Nephron progenitor cell (in vitro differentiated cells): ENCODE measurements at places on chromosomes 1 and 21.

DNA sequence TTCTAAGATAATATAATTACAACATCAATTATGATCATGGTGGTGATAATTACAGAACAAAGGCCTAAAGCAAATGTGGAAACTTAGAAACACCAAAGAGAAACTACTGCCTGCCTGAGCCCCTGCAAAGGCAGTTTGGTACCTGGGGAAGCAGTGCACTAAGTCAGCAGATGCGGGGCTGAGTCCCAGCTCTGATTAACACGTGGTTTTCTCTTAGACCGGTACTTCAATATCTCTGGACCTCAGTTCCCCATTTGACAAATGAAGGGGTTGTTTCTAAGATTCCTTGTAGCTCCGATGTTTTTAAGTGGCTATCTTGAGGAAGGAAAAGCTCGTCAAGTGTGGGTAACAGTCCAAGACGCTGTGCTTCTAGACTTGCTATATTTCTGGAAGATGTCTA lies 16.7 kb upstream of the PLEKHA6 start:
- no peak for DNase-seq

DNA sequence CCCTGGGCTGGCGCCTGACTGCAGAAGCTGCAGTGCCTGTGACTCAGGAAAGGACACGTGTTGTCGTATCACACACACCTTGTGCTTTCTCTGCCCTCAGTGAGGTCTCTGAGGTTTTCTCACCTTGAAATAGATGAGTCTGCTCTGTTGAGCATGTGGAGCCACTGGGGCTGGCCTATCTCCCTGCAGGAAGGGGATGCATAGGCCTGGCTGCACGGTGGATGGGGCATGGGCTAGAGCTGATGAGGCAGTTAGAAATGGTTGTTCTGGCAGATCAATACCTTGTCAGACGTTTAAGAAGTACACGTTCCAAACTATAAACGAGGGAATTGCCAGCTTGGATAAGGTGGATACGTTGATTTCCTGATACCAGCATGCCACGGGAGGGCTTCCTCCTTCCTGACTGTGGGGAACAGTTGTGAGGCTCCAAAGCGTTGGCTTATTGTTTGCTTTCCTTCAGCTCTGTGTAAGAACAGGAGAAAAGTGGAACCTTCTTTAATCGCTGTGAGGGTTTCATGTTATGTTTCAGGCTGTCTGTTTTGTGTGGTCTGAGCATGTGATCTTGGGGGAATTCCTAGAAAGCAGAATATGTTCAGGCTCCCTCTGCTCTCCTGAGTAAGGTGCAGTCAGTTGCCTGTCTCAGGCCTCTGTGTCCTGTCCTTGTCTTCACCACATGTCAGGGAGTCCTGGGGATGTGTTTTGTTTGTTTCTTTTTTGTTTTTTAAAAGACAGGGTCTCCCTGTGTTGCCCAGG lies 44.8 kb downstream of the PCNT start:
- DNase-seq, result no peak

DNA sequence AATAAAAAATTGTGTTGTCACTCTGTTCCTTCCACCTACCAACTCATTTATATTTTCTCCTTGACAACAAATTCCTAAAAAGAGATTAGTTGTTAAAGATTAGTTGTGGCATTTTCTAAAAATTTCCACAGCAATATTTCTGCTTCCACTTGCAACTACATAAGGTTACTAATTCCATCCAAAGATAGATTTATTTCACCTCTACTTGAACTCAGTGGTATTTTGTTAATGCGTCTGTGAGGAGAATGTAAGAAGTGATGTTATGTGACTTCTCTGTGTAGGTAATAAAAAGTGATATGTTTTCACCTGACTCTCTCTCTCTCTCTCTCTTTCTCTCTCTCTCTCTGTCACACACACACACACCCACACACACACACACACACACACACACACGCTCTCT lies 1104.8 kb downstream of the AMY1C start:
- DNase-seq, result no peak

DNA sequence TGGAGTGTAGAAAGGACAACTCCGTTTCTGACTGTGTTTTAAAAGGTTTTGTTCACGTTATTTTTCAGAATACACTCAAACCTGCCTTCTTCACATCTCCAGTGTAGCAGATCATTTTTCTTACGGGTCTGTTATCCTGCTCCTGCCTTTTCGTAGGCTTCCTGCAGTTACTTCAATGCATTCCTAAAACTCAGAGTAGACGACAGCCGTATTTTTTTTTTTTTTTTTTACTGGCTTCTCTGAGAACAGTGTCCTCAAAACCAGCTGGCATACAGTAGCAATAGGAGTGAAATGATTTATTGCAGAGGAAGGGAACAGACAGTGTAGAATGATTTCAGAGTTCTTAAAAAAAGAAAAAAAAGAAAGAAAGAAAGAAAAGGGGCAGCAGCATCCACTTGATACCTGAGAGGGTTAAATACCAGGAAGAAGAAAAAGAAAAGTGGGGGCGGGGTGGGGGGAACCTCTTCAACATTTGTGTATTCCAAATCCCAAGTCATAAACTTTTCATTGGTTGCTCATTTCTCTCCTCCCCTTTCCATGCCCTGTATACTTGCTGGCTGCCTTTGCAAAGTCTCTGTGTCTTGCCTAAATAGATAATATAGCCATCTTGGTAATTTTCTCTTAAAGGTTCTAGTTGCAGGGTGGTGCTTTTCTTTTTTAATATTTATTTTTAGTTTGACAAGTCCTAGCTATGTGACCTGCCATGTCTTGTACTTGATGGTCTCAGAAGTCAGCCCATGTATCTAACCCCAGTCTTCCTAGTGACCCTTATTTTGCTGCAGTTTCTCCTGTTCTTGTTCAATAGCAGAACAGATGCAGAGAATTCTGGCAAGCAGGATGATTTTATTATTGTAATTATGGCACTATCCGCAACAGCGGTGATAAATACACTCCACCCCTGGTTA lies 2.8 kb downstream of the TGFB2 start:
- DNase-seq, result no peak

- no peak for DNase-seq
Observed at GRCh38 chr1:235663628-235664027, 14.0 kb upstream of the GNG4 start.

GRCh38 chr1:55286856-55287602 lies 71.9 kb upstream of the USP24 start:
- no peak for DNase-seq

DNA sequence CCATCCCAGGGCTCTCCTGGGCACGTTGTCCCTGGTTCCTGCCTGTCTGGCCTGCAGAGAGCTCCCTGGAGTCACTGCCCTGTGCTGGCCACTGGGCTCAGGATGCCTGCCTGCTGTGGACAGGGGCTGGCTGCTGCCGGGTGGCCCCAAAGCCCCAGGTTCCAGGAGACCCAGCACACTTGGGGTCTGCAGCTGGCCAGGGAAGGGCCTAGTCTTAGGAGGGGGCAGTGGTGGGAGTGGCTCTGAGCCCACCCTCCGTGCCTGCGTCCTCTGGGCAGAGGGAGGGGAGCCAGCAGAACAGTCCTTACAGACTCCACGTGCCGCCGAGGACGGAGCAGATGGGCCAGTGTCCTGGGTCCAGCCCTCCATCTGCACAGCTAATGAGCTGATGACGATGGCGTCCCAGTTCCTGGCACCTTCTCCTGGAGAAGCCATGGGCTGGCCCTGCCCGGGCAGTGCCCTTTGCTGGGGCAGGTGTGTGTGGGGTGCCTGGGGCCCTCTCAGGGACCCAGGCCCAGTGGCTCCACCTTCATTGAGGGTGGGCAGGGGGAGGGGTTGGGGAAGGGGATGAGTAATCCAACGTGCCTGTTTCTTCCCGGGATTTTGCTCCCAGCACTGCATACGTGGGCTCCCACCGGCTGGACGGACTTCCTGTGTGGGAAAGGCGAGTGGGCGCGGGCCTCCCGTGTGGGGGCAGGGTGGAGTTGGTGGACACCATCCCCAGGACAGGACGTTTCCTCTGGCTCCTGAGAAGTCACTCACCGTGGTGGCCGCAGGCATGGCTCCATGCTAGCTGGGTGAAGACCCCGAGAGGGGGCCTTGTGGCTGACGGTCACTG lies 6.8 kb upstream of the PLCH2 start:
- no peak for DNase-seq

GRCh38 chr1:237748171-237748960 lies 142.4 kb downstream of the ZP4 start:
- no peak for DNase-seq

GRCh38 chr1:18668750-18669404 lies 38.2 kb downstream of the PAX7 start:
- no peak for DNase-seq

- DNase-seq, result no peak
Observed at GRCh38 chr1:205590457-205590768, 41.4 kb downstream of the ELK4 start.

DNA sequence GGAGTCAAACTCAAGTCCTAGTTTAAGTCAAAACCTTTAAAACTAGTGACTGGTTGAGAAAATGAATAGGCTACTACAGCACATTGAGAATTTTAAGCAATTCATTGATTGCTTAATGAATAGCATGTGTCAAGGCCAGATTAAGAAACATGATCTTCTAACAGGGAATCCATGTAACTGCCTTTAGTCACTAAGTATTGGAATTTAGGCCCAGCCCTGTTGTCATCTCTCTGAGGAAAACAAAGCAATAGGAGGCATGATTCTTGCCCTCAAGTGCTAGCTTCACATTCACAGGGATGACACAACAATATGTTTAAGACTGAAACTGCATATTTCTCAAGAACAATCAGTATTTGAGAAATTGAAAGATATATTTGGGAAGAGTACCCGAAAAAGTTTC lies 70.0 kb upstream of the PTGS2 start:
- DNase-seq, result no peak

GRCh38 chr1:237411621-237412020 lies 369.6 kb downstream of the RYR2 start:
- no peak for DNase-seq

DNA sequence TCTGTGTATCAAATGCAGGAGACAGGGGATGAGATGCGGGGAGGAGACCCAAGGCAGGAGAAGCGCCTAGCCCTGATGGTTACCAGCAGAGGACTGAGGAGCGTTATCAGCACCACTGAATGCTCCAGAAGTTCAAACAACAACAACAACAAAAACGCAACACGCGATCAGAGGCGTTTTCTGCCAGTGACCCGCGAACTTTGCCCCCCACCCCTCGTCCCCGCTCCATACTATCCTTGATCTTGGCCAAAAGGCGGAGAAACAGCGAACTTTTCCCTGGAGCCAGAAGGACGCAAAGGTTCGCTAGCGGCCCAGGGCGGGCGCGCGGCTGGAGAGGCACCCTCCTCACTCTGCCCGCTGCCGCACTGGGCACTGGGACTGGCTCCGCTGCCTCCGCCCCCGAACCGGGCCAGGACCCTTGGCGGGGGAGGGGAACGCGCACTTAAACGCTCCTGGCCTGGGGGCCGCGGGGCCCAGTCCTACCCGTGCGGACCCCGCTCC lies 699 bp downstream of the ECHDC2 start:
- peak; percentile 27 for DNase-seq

DNA sequence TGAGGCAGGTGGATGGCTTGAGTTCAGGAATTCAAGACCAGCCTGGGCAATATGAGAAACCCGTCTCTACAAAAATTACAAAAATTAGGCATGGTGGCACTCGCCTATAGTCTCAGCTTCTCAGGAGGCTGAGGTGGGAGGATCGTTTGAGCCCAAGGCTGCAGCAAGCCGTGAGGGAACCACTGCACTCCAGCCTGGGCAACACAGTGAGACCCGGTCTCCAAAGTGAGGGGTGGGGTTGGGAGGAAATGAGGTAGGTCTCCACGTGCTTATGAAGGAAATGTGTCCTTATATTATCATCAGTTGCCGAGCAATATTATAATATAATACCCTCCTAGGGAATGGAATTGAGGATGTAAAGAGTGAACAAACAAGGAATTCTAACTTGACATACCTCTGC lies 2.7 kb downstream of the TMEM50B start:
- DNase-seq, result no peak

- no peak for DNase-seq
Observed at GRCh38 chr1:232486454-232487207, 143.3 kb downstream of the SIPA1L2 start.

DNA sequence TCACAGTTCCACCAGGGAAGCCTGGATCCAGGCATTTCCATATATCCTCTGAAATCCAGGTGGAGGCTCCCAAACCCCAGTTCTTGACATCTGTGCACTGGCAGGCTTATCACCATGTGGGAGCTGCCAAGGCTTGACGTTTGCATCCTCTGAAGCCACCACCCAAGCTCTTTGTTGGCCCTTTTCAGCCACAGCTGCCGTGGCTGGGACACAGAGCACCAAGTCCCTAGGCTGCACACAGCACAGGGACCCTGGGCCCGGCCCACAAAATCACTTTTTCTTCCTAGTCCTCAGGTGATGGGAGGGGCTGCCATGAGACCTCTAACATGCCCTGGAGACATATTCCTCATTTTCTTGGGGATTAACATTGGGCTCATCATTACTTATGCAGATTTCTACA lies 22.3 kb downstream of the RNPC3 start:
- DNase-seq, result no peak

GRCh38 chr1:152946248-152946647 lies 758 bp upstream of the SPRR5 start:
- DNase-seq, result no peak

DNA sequence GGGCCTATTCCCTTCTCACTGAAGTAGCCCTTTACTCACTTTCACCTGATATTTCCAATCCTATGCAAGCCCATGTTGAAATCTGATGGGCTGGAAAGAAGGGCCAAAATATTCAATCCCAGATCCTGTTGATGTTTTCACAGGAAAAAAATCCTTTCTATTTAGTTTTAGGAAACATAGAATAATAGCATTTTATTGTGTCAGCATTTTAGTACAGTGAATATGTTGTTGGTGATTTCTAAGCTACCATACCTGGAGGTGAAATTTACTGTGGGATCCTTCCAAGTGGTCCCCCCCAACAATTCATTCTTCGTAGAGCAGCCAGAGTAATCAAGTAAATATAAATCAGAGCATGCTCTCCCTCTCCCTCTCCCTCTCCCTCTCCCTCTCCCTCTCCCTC lies 3.4 kb upstream of the UBE2U start:
- DNase-seq, result no peak

DNA sequence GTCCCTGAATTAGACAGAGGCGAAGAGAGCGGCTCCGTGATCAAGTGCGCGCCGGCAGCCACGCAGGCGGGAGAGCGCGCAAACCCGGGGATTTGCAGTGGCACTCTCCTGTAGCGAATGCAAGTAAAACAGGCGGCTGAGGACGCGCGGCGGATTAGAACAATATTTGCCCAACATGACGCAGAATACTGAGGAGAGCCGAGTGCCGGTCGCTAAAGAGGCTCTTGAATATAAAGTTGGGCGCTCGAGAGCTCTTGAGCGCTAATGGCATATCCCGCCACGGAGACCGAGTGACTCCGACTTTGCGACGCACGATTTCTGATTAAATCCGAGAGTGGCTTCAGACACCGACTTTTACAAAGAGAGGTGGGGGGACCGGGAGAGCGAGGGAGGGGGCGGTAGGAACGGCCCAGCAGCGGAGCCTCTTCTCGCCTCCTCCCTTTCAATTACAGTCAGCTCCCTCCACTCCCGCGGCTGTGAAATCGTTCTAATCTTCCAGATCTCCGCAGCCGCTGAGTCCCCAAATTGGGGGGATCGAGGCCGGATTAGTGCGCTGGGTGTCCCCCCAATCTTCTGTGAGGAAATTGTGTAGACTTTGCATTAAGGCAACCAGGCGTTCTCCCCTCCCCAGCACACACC lies 2.3 kb downstream of the PAX7 start:
- peak; percentile 18 for DNase-seq
